Lung (tissue), 17 donors: ENCODE measurements at places on chromosomes 11 and 22. TPM values are rescaled to one million over a fixed set of nuclear protein-coding genes. Genes with fewer than 3 reads are reported as not detected.

The PAMR1 gene
- total RNA-seq: 1.8 TPM

The TYR gene
- total RNA-seq: not detected

The RAPSN gene
- total RNA-seq: not detected

The SCN3B gene
- 2.7 TPM for total RNA-seq
